Activated CD8-positive, alpha-beta memory T cell treated with anti-CD3 and anti-CD28 coated beads for 4 hours (primary cell): ENCODE measurements at places on chromosomes 1 and 21.

- DNase-seq, result no peak
These were observed 16.2 kb downstream of the MTOR start for GRCh38 chr1:11245904-11246719.

DNA sequence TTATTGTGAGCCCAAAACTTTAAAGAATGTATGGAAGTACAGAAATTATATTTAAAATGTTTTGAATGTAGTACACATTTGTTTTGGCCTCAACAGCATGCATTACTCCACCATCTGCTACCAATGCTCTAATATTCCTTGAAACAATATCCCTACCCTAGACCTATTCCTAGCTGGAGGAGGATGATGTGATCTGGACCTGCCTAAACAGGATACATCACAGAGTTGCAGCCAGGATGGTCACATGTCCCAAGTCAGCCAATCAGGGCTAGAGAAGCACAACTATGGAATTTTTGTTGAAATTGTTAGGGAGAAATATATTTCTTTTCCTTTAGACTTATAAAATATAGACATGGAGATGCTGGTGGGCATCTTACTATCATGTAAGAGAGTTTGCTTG, 623.3 kb upstream of the NR5A2 start:
- no peak for DNase-seq

DNA sequence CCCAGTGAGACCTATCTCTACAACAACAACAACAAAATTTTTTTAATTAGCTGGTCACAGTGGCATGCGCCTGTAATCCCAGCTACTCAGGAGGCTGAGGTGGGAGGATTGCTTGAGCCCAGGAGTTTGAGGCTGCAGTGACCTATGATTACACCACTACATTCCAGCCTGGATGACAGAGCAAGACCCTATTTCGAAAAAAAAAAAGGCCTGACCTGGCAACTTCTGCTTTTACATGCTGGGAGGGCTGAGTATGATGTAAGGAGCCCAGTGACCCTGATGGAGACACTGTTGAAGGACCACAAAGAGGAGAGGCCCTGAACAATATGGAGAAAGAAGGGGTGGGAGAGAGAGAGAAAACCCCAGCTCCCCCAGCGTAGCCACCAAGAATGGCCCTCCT, 9.2 kb upstream of the VPS26C start:
- DNase-seq, result no peak

DNA sequence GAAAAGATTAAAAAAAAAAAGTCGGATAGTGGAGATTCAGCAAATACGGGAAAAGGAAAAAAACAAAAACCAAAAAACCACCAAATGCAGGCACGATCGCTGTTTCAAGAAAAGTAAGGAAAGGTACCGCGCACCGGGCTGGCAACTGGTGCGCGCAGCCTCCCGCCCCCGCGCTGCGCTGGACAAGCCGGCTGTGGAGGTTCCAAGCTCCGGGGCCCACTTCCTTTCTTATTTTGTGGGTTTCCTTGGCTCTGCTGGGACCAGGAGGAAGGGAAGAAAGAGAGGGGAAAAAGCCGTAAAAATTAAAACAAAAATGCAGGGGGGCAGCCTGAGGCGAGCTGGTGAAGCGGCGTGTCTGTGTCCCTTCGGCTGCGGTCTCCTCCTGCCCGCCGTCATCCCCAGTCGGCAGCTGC, 233 bp downstream of the ADAMTS5 start:
- DNase-seq, result no peak

- DNase-seq, result no peak
These were observed 48.6 kb downstream of the WNT2B start for GRCh38 chr1:112557385-112557784.

DNA sequence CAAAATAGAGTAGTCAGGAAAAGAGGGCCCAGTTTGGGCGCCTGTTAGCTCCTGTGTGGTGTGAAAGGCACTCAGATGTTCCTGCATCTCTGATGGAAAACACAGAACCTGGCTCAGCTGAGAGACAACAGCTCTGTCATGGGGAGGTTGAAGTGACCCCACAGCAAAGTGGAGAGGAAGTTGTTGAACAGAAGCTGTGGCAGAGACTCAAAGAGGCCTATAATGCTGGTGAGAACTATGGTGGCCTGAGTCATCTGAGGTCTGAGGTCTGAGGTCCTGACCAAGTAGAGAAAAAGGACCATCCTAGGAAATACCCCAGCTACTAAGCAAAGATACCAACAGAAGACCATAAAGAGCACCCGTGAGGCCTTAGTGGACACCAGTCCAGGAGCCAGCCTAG, 45.6 kb upstream of the JAK1 start:
- no peak for DNase-seq

- no peak for DNase-seq
These were observed 917.3 kb upstream of the B3GALT2 start for GRCh38 chr1:194103516-194104246.

DNA sequence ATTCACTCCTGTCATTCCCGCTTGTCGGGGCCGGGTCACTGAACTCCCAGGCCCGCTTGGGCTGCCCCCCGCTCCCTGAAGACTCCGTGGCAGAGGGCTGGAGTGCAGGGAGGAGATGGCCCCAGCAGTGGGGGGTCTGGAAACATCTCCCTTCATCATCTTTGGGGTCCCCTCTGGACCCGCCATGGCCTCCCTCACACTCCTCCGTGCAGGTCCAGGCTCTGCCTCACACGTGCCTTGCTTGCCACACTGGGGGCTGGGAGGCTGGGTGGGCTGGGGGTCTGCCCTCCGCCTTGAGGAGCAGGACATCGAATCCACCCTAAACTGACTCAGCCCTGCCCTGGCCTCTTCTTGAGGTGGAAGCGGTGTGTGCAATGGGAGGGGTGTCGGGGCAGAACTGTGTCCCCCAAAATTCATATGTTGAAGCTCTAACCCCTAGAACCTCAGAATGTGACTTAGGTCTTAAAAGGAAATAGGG, 35.2 kb downstream of the POFUT2 start:
- no peak for DNase-seq

DNA sequence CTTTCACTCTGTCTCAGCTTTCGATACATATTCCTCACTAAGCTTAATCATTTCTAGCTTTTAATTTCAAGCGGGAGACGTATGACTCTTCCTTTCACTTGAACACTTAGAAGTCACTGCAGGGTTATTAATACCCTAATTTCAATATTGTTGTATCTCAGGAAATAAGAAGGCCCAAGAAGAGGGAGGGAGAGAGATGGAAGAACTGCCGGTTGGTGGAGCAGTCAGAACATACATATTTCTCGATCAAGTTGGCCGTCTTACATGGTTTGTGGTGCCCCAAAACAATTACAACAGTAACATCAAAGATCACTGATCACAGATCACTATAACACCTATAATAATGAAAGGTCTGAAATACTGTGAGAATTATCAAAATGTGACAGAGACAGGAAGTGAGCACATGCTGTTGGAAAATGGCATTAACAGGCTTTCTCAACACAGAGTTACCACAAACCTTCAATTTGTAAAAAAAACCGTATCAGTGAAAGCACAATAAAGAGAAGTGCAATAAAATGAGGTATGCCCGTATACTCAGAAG, 145.4 kb upstream of the HP1BP3 start:
- no peak for DNase-seq

GRCh38 chr21:25967901-25968438, 202.6 kb downstream of the APP start:
- no peak for DNase-seq
